Glomerular endothelial cell (primary cell): ENCODE measurements at places on chromosomes 2 and 18.

- DNase-seq: no peak
These were observed 98.1 kb downstream of the FAM210A start for GRCh38 chr18:13628211-13628610.

DNA sequence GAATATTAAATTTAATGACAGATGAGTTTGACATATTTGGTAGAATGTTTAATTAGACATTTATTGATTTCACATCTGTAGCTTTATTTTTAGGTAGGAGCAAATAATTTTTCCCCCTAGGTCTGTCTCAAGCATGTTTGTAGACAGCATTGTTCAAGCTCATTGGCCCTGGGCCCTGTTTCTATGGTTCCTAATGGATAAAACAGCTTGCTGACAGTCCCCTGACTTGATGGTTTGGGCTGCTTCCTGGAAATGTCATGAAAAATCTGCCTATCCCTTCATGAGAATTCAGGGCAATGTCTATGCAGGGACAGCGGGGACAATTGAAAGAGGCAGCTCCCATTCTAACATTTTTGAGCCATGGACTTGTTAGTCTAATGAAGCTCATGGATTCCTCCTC lies 14.6 kb upstream of the MEP1B start:
- no peak for DNase-seq

GRCh38 chr18:2855560-2856350 lies 8.9 kb downstream of the EMILIN2 start:
- no peak for DNase-seq

GRCh38 chr2:172405673-172406072 lies 21.7 kb upstream of the ITGA6 start:
- no peak for DNase-seq
